ENCODE measurements at places on chromosomes 7 and 10. TPM values are rescaled to one million over a fixed set of nuclear protein-coding genes. Genes with fewer than 3 reads are reported as not detected.

DNA sequence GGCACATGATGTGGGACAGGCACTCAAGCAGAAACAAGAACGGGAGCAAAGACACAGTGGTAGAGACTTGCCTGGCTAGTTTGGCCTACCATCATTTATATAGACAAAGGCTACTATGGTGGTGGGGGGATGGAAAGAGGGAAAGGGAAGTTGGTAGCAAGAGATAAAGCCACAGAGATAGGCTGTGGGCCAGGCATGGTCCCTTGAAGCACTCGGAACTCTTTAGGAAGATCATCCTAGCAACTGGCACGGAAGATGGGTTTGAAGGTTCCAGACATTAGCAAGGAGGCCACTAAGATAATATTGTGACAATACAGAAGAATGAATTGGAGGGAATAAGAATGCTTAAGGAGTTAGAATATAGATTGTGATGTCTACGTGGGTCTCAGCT is 319.6 kb downstream of the ELMO1 start:
- no peaks in the 10 kb centered on the region for H3K27me3 ChIP-seq
- H3K4me3 ChIP-seq = no peak overlapping the region
- no peak for DNase-seq
- H3K36me3 ChIP-seq = no peaks in the 10 kb centered on the region
- no peaks in the 10 kb centered on the region for H3K4me1 ChIP-seq

GRCh38 chr7:120395526-120396019 is 122.6 kb downstream of the KCND2 start:
- H3K27me3 ChIP-seq = no peaks in the 10 kb centered on the region
- DNase-seq = no peak
- H3K36me3 ChIP-seq = no peaks in the 10 kb centered on the region
- no peak overlapping the region for H3K4me3 ChIP-seq

GRCh38 chr10:129122846-129123245 is 344.2 kb upstream of the MGMT start:
- no peaks in the 10 kb centered on the region for H3K27me3 ChIP-seq
- no peak overlapping the region for H3K4me3 ChIP-seq
- no peaks in the 10 kb centered on the region for H3K36me3 ChIP-seq
- no peaks in the 10 kb centered on the region for H3K4me1 ChIP-seq

GRCh38 chr10:61406242-61406641 is 46.9 kb downstream of the TMEM26 start:
- DNase-seq = no peak
- H3K27me3 ChIP-seq = no peaks in the 10 kb centered on the region
- no peaks in the 10 kb centered on the region for H3K36me3 ChIP-seq
- H3K4me1 ChIP-seq = no peaks in the 10 kb centered on the region

DNA sequence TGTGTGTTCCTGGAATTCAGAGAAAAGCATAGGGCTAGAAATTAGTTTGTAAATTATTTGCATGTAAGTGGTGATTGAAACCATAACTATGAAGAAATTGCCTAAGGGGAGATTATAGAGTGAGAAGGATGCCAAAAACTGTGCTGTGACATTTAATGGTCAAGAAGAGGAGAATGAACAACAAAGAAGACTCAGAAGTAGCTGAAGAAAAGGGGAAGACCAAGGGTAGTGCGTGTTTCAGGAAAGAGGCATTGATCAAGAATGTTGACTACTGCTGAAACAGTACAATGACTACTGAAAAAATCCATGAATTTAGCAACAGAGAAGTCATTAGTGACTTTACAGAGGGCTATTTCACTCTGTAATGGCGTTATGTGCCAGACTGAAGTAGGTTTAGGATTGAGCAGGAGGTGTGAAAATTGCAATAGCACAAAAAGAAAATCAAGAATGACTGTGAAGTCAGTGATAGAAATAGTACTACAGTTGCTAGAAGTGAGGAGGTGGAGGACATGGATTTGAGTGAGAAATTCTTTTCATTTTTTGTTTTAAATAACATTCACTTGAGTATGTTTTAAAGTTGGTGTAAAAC is 28.9 kb upstream of the SAMD9L start:
- no peaks in the 10 kb centered on the region for H3K36me3 ChIP-seq
- DNase-seq = no peak
- no peaks in the 10 kb centered on the region for H3K4me1 ChIP-seq
- no peak overlapping the region for H3K4me3 ChIP-seq

DNA sequence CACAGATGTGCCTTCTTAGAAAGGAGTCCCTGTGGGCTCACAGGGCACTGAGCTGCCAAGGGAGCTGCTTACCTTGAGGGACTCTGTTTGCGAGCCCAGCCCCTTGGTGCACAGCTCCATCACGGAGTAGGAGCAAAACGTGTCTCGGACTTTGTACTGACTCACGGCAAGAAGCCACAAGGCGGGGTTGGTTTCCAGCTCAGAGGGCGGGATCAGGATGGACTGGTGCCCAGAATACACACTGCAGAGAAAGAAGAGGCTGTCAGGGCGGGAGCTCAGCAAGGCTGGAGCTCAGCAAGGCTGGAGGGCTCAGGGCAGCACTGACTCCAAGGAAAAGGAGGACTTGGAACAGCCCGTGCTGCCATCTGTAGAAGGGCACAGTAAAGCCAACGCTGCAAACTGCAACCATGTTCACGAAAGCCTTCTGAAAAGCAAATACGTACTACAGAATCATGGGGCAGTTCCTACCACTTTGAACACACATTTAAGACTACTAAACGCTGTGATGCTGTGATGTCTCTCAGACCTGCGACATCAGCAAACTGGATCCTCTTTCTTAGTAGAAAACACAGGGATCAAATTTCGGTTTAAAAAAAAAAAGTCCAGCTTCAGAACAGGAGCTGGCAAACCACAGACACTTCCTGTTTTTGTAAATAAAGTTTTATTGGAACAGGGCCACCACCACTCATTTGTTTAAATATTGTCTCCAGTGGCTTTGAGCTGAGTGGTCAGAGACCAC is 194.3 kb downstream of the ZMYND11 start:
- no peaks in the 10 kb centered on the region for H3K36me3 ChIP-seq
- peak overlapping the region; percentile 84 for H3K27ac ChIP-seq
- H3K4me1 ChIP-seq = peaks cover 8% of the 10 kb centered on the region
- H3K27me3 ChIP-seq = no peaks in the 10 kb centered on the region
- DNase-seq = peak; percentile 91

GRCh38 chr10:132663666-132664365 is 122.1 kb downstream of the NKX6-2 start:
- DNase-seq = no peak
- H3K4me1 ChIP-seq = no peaks in the 10 kb centered on the region
- H3K4me3 ChIP-seq = no peak overlapping the region
- H3K27me3 ChIP-seq = no peaks in the 10 kb centered on the region
- H3K27ac ChIP-seq = no peak overlapping the region

GRCh38 chr7:39527296-39527695 is 38.9 kb upstream of the YAE1 start:
- H3K4me3 ChIP-seq = no peak overlapping the region
- no peak for DNase-seq
- no peaks in the 10 kb centered on the region for H3K4me1 ChIP-seq
- H3K27me3 ChIP-seq = no peaks in the 10 kb centered on the region

Gene PNLIPRP2
- 1.00 TPM for total RNA-seq

Gene PVRIG
- not detected for total RNA-seq

Gene COMTD1
- 38.7 TPM for total RNA-seq
